ENCODE measurements at places on chromosomes 13 and 19.

GRCh38 chr13:66821551-66821950 is 408.6 kb downstream of the PCDH9 start:
- DNase-seq = no peak

DNA sequence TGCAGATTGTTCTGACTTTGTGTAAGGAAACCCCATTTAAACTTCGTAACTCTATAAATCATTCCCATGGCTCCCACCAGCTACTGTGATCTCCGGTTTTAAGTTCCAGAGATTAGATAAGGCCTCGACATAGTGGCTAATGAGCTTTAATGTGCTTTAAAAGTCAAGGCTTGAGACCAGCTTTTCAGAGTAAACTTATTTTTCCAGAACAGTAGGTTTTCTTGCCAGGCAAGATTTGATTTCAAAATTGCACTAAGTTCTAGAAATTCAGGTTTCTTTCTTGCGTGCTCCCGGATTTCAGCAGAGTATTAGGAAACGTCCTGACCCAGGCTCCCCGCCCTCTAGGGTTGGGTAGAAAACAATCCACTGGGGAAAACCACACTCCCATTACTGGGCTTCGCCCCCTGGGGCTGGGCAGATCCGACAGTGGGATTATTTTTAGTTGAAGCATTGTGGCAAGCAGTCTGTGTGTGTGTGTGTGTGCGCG is 43.3 kb downstream of the CRYL1 start:
- no peak for DNase-seq

GRCh38 chr13:97376981-97377380 is 57.0 kb upstream of the RAP2A start:
- no peak for DNase-seq

DNA sequence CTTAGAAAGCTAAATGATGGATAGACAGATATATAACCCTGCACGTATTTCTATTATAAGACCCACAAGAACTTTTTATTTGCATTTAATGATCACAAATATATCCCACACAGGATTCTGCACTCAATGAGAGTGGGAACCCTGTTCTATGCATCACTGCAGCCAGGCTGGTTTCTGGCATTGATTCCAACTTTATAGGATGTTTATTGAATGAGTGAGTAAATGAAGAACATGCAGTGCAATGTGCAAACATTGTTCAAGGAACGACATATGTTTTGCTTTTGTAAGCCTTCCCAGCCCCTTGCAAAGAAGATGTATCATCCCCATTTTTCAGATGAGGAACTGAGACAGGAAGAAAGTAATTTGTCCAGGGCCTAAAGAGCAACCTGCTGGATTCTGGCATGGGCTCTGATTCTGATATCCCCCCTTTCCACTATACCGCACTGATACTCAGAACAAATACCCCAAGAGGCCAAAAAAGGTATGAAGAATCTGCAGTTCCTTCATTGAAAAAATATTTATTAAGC is 246.3 kb downstream of the LACC1 start:
- no peak for DNase-seq
